ENCODE measurements at places on chromosomes 4 and X.

DNA sequence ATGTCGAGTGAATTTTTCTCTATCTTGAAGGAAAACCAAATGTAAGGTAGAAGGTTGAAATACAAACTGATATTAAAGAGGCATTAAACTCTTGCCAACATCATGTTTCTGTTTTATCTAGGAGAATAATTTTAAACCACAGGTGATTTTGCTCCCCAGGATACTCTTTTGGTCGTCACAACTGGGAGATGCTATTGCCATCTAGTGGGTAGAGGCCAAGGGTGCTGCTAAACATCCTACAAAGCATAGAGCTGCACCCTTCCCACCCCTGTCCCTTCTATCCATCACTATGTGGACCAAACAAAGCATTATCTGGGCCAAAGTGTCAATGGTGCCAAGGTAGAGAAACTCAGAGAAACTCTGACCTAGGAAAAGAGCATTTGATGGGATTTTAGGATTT is 154.6 kb upstream of the MAGEB2 start:
- no peak for DNase-seq

DNA sequence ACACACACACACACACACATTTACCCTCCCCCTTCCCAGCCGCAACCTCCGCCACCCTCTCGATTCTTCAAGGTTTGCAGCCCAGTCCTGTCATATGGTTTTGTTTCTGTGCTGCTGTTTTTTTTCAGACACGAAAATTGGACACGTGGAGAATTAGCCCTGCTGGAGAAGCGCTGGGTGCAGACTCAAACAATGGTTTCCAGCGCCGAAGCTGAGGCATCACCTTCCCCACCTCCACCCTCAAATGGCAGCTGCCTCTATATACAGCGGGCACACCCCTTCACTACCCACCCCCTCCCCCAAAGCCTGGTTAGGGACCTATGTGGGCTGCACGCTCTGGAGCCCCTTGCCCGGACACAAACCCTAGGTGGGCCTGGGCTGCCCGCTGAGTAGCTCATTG is 87.9 kb downstream of the BCOR start:
- DNase-seq = no peak

- DNase-seq = no peak
These were observed 1.0 kb downstream of the GPR50 start for GRCh38 chrX:151177141-151178027.

DNA sequence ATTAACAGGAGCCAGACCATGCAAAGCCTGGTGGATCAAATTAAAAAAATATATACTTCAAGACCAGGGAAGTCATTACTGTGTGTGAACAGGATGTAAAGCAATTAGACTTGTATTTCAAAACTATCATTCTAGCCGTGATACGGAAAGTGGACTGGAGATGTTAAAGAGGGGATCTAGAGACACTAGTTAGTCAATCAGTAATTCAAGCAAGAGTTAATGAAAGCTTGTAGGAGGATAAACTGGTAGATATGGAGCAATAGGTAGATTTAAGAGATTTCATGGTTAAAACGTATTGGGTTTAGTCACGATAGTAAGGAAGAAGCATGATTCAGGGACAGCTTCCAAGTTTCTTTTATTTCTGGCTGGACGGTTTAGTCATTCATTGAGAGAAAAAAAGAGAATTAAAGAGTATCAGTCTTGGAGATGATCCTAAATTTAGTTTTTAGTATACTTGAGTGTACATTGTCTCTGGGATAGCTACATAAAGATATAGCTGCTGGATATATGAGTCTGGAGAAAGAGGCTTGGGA is 3.9 kb downstream of the MAD2L1 start:
- DNase-seq = no peak

DNA sequence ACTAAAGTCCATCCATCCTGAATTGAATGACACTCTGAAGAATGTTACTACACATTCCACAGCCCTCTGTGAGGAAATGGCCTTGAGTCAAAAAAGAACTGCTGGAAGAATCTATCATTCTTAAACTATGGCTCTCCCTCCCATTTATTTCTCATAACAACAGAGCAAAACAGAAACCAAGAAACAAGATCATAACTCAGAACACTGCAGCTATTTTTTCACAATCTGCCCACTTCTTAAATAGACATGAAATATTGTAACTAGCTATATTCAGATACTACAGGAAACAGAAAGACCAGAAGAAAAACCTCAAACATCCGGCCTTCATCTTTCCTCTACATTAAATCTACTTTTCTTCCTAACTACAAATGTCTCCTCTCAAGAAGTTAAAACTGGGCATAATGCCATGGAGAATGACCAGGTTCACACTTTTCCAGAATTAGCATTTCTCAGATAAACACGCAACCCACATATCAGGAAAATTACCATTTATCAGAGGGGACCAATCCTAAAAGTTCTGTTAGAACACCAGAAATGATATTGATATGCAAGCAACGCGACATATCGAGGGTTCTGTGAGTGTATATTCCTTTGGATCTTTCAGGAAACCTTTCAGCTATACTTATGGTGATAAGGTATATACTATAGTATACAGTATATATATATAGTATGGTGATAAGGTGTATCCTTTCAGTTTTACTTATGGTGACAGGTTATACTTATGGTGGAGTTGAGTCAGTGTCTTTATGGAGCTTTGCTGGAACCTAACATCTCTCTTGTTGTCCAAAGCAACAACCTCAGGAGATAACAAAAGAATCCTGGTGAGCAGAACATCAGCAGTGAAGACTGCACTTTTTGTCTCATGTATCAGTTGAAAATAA is 60.4 kb upstream of the IRF2 start:
- DNase-seq = no peak

DNA sequence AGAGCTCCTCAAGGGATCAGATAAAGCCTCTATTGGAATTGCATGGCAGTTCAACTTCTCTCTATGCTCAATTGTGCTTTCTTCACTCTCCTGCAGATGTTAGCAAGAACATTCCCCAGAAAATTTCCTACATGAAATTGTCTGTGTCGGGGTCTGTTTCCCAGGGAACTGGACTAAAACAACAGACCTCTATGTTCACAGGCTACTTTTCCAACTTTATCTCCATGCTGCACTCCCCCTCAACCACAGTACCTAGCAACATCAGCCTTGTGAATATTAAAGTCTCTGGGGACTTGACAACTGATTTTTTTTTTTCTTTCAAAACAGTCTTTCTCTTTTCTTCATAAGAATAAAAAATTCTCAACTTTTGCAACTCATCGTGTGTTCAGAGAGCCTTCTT is 1470.8 kb upstream of the ADGRL3 start:
- DNase-seq = no peak

DNA sequence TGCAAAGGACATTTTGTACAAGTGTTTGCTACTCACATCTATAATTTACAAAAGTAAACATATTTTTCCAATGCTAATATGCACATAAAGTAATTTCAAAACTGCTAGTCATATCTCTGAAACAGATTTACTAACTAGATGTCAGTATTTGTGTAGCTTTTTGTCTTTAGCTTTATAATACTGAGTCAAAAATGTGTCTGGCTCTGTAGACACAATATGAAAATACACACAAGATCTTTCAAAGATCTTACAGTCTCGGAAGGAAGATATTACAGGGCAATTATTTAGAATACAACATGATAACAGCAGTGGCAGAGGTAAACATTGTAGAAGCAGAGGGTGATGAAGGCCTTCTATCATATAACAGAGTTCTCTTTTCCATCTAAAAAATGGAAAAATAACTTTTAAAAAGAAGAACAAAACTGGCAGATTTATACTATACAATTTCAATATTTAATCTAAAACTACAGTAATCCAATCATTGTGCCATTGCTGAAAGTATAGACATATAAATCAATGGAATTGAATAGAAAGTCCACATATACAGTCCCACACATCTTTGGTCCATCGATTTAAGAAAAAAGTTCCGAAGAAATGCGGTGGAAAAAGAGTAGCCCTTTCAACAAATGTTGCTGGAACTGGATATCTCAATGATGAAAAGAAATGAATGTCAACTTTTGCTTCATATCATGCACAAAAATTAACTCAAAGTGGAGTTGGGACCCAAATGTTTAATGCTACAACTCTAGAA is 29.4 kb downstream of the ARAP2 start:
- no peak for DNase-seq

DNA sequence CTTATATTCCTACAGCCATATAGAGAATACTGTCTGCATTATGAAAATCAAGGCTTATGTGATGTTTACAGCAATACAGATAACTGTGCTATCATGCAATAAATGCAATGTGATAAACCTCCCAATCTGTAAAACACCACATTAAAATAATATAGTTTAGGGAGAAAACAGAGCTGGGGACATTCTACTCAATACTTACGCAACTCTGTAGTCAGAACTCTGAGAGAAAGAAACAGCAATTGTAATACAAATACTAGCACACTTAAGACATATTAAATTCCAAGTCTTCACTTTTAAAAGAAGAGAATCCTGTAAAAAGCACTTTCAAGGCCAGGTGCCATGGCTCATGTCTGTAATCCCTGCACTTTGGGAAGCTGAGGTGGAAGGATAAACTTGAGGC is 61.4 kb downstream of the ANKRD17 start:
- no peak for DNase-seq

Data from effector memory CD4-positive, alpha-beta T cell (primary cell).